CD8-positive, alpha-beta memory T cell (primary cell): ENCODE measurements at places on chromosomes 12 and 14.
A peak's percentile ranks its signal among the peaks of the same experiment; 100 is the strongest.

DNA sequence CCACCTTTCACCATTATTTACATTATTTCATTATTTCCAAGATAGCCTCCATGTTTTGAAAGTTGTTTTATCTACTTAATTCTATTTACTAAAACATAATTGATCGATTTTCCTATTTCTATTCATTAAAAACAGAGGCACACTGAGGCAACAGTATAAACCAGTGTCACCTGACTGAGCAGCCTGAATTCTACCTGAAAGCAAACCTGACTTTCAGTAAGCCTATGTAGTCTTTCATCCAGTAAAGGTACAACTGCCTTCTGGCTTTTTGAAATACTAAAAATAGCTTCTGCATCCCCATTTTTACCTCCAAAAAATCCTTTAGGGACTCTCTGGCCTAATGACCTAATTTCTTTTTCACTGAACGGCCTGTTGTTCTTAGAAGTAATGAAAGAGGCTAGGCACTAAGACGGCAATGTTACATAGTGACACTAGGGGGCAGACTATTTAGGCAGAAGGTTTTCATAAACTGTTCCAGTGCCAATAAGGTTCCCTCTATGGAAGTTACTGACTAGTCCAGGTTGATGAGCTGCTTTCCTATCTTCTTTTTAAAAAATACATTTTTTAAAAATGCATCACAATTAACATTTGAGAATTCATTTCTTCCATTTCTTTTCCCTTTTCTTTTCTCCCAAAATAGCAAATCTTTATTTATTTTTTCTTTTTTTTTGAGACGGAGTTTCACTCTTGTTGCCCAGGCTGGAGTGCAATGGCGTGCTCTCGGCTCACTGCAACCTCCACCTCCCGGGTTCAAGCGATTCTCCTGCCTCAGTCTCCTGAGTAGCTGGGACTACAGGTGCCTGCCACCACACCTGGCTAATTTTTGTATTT lies 17.5 kb downstream of the ANAPC5 start:
- DNase-seq, result no peak

GRCh38 chr12:58117667-58118066 lies 176.3 kb downstream of the ATP23 start:
- no peak for DNase-seq

GRCh38 chr12:53798575-53798974 lies 46.8 kb upstream of the CISTR start:
- DNase-seq, result no peak

GRCh38 chr12:51841727-51842126 lies 6.8 kb downstream of the FIGNL2 start:
- no peak for DNase-seq

DNA sequence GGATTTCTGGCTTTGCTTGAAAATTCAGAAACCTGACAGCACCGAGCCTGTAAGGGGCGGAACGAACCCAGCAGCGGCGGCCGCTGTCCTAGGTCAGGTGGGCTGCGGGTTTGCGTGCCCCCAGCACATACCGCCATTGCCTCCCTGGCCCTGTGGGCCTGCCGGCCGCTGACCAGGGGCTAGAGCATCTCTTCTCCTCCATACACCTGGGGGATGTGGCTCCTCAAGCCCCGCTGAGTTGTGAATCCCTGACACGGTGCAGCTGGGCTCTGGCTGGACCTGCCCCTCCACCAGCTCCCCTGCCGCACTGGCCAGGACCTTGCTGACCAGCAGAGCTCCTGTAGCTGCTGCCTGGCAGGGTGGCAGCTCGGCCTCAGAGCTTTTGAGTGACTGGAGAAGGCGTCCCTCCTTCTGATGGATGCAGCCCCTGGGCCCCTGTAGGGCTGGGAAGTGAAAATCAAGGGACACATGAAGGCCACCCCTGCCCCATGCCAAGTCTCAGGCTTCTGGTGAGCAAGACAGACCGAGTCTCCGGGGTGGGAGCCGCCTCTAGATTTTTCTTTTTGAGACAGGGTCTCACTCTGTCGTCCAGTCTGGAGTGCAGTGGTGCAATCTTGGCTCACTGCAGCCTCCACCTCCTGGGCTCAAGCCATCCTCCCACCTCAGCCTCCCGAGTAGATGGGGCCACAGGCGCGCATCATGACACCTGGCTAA lies 184.9 kb upstream of the SFSWAP start:
- no peak for DNase-seq

DNA sequence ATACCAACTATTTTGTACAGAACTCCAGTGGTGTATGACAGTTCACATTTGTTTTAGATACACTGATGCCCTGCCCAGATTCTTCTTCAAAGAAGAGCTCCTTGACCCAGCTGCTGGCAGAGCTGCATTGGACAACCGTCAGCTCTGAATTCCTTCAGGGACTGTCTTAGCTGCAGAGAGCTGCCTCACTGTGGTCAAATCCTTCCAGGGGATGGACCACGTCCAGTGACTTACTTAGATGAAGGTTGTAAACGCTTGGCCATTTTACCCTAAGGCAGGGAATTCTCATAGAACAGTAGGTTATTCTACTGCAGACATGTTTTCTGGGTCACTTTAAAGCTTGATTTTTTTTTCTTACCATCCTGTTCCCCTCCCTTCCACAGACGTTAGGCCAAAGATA lies 905.0 kb upstream of the ATXN7L3B start:
- no peak for DNase-seq

DNA sequence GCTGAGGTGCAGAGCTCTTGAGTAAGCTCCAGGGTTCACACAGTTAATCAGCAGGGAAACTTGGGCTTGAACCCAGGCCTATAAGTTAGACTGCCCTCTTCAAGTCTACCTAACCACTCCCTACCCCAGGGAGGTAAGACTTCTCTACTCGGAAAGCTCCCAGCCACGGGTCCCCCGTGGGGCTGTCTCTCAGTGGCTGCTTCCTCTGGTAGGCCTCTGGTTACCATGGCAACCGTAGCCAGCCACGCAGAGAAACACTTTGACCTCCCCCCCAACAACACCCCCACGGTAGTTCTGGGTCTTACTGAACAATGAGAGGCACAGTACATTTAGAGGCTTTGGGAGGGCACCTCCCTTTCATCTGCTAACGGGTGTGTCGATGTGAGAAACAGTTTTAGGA lies 245.2 kb downstream of the AACS start:
- DNase-seq, result no peak

DNA sequence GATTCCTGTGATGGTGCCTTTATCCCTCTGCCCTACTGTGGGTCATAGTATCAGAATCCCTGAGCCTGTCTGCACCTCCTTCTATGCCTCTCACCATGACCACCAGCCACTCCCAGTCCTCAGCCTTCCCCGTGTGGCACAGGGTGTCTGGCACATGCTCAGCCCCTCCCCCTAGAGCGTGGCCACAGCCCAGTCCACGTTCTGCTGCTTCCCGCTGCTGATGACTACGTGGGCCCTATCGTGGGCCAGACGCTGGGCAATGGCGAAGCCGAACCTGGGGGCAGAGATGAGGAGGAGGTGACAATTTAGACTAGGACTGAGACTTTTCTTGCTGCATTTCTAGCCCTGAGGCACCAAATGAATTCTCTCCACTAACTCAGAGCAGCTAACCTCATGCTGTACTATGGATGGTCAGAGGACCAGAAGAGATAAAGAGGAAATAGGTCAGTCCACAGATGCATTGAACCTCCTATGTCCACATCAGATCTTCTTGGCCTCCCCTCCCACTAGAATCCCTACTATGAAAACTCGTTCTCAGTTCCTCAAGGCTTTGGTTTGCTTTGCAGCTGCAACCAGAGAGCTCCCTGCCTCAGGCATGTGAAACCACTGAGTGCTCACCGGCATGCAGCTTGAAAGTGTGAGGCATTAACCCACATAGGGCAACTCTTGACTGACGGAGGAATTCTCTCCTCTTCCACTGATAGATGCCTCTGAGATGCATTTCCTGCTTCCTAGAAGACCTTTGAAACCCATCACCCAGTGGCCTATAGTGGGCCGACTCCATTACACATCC lies 126.3 kb upstream of the DHRS4 start:
- DNase-seq, result no peak

GRCh38 chr12:90947869-90948268 lies 7.1 kb downstream of the CCER1 start:
- DNase-seq, result no peak

DNA sequence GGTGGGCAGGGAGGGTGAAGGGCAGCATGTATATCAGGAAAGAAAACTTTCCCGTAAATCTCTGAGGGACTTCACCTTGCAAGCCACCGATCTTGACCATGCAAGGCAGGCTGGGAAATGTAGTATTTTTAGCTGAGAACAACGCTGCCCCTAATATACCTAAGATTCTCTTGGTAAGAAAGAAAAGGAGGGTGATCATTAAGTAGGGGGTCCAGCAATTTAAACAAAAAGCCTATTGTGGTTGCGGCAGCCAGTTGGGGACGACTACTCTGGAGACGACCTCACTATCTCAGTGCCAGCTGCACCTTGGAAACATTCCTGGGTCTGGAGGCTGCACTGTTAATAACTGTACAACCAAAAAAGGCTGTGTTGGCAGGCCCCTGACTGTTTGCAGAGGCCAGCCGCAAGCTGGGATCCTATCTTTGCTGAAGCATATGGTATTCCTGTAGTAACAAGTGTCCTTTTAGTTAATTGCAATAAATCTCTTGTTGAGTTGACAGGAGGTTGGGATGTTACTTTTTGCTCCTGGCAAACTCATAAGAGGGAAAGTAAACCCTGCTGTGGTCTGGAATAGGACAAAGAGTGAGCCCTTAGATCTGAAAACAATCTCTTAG lies 6.4 kb downstream of the APOLD1 start:
- no peak for DNase-seq

DNA sequence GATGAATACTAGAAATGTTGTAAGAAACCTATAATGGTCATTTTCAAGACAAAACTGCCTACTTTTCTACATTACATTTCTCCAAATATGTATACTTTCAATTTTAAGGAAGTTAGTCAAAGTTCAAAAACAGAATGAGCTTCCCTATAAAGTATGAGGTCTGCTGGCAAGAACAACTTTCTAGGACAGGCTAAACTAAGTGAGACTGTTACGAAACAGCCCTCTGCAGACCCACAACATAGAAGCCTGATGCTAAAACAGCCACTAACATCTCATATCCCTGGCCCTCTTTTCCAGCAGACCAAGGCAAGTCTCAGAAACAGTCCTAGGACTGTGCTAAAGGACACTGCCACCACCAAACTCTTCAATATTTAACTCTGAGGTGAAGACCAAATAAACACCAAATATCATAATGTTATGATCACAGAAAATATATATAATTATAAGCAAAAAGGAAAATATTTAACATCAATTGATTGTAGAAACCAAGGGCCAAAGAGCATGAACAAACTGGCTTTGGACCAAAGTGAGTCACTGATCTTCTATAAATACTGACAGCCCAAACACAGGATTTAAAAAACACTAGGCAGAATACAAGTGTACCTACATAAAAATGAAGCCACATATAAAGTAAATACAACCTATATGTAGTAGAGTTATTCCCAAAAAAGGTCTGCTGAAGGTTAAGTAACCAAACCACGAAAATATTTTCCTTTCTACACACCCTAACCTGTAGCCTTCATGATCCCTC lies 27.7 kb downstream of the PPP4R3A start:
- DNase-seq, result no peak

GRCh38 chr14:52314595-52315354 lies 663 bp downstream of the PTGER2 start:
- peak; percentile 8 for DNase-seq

DNA sequence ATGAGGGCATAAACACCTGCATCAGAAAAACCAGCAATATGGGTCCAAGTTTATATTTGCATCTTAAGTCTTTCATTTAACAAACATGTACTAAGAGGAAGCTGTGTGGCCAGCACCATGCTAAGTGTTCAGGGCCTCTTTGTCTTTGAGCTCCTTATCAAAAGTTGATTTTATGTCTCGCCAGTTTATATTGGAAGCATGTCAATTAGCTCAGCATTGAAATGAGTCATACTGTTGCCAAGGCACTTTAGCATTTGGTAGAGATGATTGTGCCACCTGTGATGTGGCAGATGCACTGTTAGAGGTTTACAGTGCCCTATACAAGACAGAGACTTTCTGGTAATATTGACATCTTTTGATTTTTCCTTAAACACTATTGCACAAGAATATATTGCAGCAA lies 68.5 kb downstream of the BHLHE41 start:
- no peak for DNase-seq

- DNase-seq, result no peak
Observed at GRCh38 chr12:124428136-124428791, 133.4 kb downstream of the RFLNA start.

DNA sequence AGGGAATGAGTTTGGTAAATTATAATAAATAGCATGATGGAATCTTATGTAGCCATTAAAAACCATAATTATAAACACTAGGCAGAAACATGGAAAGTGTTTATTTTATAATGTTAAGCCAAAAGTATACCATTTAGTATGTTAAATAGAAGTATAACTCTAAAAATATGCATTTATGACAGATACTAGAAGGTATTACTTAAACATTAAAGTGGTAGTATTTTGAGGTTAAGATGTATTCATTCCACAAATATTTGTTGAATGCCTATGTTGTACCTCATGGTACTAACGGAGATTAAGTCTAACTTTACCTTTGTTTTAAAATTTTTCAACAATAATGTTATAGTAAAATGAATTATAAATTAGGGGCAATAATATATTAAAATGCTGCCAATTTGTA lies 24.1 kb downstream of the TTC8 start:
- DNase-seq, result no peak

DNA sequence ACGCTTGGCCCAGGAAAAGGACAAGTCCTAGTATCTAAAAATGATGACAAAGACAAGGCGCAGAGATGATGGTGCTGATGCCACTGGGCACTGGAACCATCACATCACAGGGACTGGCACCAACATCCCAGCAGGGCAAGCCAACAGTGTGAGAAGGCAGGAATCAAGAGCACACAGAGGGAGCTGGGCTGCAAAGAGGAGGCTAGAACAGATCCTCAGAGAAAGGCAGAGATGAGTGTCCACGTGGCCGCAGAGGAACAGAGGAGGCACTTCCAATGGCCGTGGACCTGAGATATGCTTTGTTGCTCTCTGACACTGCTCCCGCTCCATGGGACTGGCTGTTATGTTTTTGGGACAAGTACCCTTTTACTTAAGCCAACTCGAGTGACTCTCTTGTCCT lies 17.9 kb downstream of the FOXN3 start:
- DNase-seq, result no peak

- DNase-seq, result no peak
Observed at GRCh38 chr12:116352315-116352835, 74.9 kb upstream of the MED13L start.

GRCh38 chr14:81801921-81802320 lies 268.3 kb upstream of the SEL1L start:
- no peak for DNase-seq

GRCh38 chr14:88834883-88835431 lies 10.5 kb downstream of the TTC8 start:
- DNase-seq, result no peak
